ENCODE measurements at places on chromosomes 13 and 19. TPM values are rescaled to one million over a fixed set of nuclear protein-coding genes. Genes with fewer than 3 reads are reported as not detected.

FXYD1 gene
- polyA plus RNA-seq: 150 TPM

CNFN gene
- polyA plus RNA-seq: 3.0 TPM

CABP5 gene
- polyA plus RNA-seq: not detected

METTL21C gene
- not detected for polyA plus RNA-seq

ZNF571 gene
- polyA plus RNA-seq: 2.2 TPM

WDR18 gene
- 20.9 TPM for polyA plus RNA-seq

KIR2DL4 gene
- polyA plus RNA-seq: 0.72 TPM

All from aorta (tissue), 5 donors.